Stimulated activated CD8-positive, alpha-beta memory T cell treated with anti-CD3 and anti-CD28 coated beads, Interleukin-2, amount 100 ng/mL, for 1 hour (primary cell): ENCODE measurements at places on chromosomes 5 and 9.
A peak's percentile ranks its signal among the peaks of the same experiment; 100 is the strongest.

- DNase-seq, result no peak
Measured at GRCh38 chr9:112125951-112126388, 49.1 kb downstream of the SUSD1 start.

- DNase-seq, result no peak
Measured at GRCh38 chr9:8895861-8896224, 1096.3 kb upstream of the DMAC1 start.

- no peak for DNase-seq
Measured at GRCh38 chr5:35762368-35762767, 94.3 kb upstream of the IL7R start.

- DNase-seq, result no peak
Measured at GRCh38 chr9:71249729-71250317, 128.4 kb upstream of the TRPM3 start.

DNA sequence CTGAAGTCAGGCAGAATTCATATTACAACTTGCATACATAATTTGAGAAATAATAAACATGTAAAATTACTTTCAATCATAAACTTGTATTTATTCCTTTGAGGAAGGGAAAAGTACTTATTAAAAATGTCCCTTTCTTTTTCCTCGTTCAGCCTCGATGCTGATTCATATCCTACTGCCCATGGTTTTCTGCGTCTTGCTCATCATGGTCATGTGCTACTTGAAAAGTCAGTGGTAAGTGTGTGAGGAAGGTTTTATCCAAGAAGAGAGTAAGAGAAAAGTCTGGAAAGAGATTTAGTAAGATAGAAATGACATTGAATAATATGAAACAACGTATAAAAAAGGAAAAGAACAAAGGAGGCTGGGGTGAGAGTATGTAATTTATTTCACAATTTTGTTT is 85.9 kb downstream of the OSMR start:
- no peak for DNase-seq

- no peak for DNase-seq
Measured at GRCh38 chr9:96487949-96488348, 38.0 kb downstream of the HABP4 start.

DNA sequence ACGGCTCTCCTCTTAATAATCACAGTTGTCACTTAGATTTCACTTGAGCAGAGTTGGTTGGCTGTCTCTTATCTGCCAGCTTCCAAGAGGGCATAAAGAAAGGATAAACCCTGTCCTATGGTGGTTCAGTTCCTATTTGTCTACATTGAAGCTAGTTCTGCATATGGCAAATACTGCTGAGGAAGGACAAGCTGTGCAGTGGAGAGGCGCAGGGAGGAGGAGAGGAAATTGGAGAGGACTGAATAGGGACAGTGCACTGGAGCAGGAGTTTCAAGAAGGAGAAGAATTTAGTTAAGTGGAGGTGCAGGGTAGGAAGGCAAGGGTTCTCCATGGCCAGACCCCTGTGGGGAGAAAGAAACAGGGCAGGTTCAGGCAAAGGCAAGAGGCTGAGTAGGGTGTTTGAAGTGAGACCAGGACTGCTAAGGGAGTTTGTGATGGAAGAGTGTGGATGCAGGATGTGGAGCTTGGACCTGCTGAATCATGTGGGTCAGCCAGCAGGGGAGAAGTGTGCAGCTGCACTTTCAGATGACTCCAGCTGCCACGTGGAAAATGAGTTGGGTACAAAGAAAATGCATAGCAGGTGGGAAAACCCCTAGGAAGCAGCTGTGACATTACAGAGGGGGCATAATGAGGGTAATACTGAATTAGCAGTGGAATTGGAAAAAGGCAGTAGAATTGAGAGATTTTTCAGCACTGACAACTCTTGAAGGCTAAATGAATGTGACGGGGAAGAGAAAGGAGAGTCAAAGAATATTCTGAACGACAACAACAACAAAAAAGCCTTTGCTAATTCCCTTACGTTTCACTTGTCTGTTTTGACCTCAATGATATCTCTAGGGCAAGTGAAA is 66.8 kb downstream of the MAMDC2 start:
- no peak for DNase-seq

DNA sequence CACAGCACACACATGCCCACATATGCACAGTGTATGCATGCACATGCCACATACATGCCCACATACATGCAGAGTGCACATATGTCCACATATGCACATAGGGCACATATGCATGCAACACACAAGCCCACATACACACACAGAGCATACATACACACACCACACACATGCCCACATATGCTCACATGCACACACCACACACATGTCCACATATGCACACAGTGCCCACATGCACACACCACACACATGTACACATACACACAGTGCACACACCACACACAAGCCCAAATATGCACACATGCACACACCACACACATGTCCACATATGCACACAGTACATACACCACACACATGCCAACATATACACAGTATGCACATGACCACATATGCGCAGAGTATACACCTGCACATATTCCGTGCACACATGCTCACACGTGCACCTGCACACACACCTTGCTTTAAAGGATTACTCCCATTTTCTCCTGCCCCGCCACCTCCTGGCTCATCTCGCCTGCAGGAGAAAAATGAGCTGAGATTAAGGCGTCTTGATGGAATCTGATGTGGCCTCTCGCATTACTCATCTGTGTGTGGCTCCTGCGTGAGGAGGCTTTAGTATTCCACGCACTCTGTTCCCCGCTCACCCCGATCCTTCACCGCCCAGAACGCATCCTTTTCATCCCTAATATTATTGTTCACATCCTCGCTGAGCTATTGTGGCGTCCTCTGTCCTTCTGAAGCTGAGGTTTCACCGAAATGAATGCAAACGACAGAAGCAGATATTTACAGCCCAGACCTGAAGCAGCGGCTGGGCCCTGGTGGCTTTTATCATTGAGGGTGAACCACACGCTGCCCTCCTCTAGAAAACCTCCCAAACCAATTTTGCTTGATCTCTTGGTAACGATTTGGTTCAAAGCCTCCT is 182.7 kb downstream of the OLFM1 start:
- no peak for DNase-seq

- DNase-seq, result no peak
Measured at GRCh38 chr5:41193456-41194205, 19.7 kb downstream of the C6 start.

DNA sequence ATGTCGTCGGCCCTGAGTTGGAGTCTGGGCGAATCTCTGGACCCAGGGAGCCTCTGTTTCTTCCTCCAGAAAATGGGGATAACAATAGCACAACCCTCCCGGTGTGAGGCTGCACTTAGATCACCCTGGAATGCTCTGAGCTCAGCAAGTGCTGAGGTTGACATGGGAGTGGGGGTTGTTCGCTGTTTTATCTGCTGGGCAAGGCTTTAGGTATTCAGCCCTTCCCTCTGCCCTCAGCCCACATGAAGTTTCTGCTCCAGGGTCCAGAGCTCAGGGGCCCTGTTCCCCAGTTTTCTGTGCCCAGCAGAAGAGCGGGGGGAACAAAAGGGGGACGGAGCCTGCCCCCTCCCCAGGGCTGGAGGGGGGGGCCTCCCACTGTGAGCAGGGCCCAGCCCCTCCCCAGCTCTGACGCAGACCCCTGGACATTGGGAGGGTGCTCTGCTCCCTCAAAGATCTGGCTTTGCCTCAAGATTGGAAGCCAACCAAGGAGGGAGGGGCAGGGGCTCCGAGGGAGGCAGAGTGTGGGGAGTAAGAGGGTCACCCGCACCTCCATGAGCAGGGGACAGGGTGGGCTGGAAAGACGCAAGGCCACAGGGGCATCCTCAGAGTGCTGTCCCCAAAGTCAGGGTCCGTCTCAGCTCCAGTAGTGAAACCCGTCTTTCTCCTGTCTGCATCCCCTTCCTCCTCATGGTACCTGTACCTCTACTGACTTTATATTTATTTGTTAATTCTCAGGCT is 215.6 kb downstream of the C9orf50 start:
- no peak for DNase-seq

- no peak for DNase-seq
Measured at GRCh38 chr5:5667136-5667554, 244.7 kb downstream of the ICE1 start.

GRCh38 chr9:117028103-117028858 is 341.2 kb downstream of the TRIM32 start:
- DNase-seq, result no peak

- no peak for DNase-seq
Measured at GRCh38 chr5:89236900-89237299, 353.9 kb upstream of the MEF2C start.

DNA sequence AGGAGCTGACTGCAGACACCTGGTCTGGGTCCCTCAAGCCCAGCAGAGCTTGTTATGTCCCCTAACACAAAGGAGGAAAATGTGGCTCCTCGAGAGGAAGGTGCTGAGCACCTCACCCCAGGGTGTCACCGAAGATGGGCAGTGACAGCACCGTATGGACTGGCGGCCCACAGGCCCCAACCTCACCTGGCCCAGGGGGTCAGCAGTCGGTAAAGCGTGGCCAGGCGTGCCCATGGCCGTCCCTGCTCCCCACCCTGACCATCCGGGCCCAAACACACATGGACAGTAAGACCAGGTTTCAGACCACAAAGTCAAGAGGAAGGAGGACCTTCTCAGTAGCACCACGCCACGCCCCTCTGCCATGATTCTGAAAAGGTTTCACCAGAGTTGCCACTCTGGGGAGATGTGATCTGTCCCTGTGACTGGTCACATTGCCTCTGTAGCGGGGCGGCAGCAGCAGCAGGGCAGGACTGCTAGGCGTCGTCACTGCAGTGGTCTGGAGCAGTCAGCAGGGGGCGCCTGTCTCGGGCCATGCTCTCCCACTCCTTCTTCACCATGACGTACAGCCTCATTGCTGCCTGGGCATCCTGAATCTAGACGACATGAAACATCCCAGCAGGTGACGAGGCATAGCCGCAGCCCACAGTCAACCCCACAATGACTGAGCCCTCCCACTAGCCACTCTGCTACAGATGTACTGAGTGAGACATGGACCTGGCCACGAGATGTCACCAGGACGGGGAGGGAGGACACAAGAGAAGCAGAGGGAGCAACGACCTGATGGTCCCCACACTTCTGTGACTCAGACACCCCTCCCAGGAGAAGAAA is 11.1 kb downstream of the REXO4 start:
- DNase-seq, result peak; percentile 62

DNA sequence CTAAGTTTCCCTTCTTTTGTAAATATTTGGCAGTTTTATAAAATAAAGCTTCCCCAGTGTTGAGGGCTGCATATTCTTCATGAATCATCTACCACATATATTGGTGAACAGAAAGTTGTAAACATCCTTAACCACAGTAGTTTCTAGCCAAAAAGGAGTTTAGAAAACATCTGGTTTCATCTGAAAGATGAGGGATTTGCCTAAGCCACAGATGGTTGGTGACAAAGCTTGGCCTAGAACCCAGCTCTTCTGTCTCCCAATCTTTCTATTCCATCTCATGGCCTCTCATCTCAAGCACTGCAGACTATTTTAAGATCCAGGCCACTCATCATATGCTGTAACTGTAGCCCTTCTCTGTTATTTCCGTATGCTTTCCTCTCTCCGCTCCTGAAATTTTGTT is 232.3 kb upstream of the TRPM3 start:
- no peak for DNase-seq

DNA sequence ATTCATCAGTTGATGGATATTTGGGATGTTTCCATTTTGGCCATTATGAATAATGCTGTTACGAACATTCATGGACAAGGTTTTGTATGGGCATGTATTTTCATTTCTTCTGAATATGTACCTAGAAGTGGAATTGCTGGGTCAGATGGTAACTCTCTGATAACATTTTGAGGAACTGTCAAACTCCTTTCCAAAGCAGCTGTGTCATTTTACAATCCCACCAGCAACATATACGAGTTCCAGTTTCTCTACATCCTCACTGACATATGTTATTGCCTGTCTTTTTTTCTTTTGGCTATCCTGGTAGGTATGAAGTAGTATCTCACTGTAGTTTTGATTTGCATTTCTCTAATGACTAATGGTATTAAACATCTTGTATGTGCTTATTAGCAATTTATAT is 86.7 kb downstream of the PRKACG start:
- DNase-seq, result no peak

- DNase-seq, result no peak
Measured at GRCh38 chr9:137745541-137745991, 126.8 kb downstream of the EHMT1 start.

GRCh38 chr5:59843511-59844213 is 49.9 kb downstream of the PDE4D start:
- no peak for DNase-seq

DNA sequence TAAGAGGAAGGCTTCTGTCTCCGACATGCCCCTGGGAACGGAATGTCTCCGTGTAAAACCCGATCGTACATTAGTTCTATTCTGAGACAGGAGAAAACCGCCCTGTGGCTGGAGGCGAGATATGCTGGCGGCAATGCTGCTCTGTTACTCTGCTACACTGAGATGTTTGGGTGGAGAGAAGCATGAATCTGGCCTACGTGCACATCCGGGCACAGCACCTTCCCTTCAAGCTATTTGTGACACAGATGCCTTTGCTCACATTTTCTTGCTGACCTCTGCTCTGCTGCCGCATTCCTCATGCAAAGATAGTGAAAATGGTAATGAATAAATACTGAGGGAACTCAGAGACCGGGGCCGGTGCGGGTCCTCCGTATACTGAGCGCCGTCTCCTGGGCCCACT is 2.2 kb upstream of the DPP7 start:
- DNase-seq, result no peak

- no peak for DNase-seq
Measured at GRCh38 chr5:74386571-74387334, 253.8 kb downstream of the ENC1 start.

GRCh38 chr9:133397895-133398294 is 19.9 kb downstream of the REXO4 start:
- DNase-seq, result no peak

DNA sequence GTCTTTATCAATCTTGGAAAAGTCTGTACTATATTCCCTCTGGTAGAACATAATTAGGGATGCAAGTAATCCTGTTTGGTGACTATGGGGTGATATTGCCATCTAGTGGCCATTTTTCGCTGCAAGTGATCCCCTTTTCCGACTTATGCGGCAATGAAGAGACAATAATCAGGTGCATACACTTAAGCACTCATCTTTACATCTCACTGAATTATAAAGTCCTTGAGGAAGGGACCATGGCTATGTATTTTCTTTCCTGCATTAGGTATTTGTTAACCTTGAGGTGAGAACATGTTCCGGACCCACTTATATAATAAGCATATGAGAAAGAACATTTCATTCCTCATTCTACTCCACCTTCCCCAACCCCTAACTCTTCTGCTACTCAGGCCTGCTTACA is 19.6 kb upstream of the LIX1 start:
- DNase-seq, result peak; percentile 23

DNA sequence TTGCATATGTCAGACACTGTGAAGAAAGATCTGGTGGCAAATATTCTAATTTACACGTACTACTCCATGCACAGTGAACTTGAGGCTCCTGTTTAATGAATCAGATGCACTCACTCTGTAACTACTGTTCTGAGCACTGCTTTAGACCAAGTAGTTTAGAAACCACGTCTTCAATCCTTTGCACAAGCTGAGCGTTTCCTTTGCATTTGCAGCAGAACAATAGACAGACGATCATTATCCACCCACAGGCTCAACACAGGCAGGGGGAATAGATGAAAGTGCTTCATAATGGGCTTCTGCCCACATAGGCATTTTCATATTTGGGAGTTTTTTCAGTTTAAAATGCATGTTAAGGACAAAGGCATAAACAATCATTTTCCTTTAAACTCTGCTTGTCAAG is 423.3 kb upstream of the ADAMTS16 start:
- DNase-seq, result no peak

- DNase-seq, result no peak
Measured at GRCh38 chr5:67383451-67383850, 186.9 kb upstream of the CD180 start.
